Aorta (tissue), 5 donors: ENCODE measurements at places on chromosomes 2 and 18.

- no peak for DNase-seq
These were observed 134.8 kb upstream of the CREB1 start for GRCh38 chr2:207394812-207395534.

DNA sequence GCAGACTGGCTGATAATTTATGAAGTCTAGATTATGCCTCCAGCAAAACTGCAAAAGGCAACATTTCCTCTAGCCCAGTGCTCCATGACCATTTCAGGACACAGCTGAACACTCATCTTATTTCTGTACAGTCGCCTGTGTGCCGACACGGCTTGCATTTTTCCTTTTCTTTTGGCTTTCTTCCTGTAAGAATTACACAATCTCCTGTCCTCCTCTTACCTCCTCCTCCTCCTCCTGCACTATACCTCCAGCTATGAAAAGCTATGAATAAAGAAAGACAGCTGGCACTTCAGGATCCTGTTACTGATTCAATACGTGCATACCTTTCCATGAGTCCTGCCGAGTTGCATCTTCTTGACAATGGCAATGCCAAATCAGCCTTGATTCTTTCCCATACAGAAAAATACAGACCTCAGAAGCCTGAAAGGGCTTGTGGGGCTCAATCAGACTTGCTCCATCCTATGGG lies 32.2 kb upstream of the TRIB2 start:
- DNase-seq, result no peak

DNA sequence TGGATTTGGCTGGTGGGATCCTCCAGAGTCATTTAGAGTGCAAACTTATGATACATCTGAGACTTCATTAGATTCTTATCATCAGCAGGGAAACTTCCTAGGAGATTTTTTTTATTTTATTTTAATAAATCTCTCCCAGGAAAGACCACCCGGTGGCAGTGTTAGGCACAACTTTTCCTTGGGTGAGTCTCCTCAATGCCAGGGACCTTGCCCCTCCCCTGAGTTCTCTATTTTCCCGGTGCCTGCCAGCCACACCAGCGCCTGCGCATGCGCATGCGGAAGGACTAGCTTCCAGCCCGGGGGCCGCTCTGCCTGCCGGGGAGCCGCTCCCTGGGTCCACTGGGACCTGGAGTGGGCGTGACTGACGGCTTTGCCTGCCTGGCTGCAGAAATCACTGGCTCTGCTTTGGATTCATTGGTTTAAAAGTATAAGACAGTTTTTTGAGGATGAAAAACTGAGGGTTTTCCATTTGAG lies 86.6 kb downstream of the TMEM182 start:
- DNase-seq, result peak; percentile 94

DNA sequence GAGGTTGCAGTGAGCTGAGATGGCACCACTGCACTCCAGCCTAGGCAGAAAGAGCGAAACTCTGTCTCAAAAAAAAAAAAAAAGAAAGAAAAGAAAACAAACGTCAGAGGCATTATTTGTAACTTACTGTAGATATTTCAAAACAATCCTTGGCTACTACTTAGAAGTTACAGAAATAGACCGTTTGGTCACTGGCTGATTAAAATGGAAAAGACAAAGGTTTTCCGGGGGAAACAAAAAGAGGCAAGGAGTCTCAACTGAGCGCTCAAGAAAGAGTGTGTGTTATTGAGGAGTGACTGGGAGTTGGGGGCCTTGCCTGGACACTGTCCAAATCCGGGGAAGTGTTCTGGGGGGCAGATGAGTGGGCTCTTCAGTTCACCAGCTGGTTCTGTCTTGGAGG lies 47.6 kb downstream of the TEX44 start:
- DNase-seq, result no peak

DNA sequence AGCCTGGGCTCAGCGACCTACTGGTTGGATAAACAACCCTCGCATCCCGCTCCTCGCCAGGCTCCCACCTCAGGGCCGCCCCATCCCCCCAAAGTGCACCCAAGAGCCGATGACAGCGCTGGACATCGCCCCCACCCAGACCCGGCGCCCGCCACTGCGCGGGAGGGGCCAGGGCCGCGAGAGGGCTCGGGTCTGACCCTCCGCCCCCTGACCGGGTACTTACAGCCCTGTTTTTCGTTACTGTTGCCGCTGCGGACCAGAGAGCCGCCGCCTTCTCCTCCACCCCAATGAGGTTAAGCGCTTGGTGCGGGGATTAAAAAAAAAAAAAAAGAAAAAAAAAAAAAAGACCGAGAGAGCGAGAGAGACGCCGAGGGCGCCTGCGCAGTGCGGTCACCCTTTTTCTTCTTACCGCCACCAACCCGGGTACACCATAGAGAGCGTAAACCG lies at the start of gene CLASP1:
TSS of gene CLASP1 (minus strand) at position 314 of the 447 bp plus-strand sequence. CDS start 43,567 bp downstream, outside the sequence.
- no peak for DNase-seq
